Stimulated activated CD4-positive, alpha-beta T cell treated with anti-CD3 and anti-CD28 coated beads, Interleukin-12 subunit alpha, Interleukin-12 subunit beta, amount 100 ng/mL, for 24 hours (primary cell): ENCODE measurements at places on chromosomes 1 and 21.

GRCh38 chr1:228017356-228018124, 10.7 kb downstream of the WNT3A start:
- no peak for DNase-seq

- DNase-seq = no peak
These were observed 13.9 kb downstream of the OR14I1 start for GRCh38 chr1:248688527-248689298.

GRCh38 chr21:41446586-41446985, 20.5 kb downstream of the MX1 start:
- DNase-seq = no peak

DNA sequence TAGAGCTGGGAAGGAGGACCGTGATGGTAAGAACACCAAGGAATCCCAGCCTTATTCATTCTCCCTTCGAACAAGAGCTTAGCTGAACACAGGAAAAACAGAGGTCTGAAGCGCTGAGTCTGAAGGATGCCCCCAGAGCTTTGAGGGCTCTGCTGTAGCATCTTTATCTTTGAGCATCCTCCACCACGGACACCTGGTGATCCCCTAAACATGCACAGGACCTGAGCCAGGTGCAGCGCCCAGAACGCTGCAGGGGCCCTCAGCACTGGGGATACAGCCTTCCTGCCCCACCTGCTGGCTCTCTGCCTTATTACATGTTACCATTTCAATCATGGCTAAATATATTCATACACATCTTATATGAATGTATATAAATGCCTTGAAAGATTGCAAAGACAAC, 7.7 kb upstream of the GPATCH4 start:
- DNase-seq = no peak

DNA sequence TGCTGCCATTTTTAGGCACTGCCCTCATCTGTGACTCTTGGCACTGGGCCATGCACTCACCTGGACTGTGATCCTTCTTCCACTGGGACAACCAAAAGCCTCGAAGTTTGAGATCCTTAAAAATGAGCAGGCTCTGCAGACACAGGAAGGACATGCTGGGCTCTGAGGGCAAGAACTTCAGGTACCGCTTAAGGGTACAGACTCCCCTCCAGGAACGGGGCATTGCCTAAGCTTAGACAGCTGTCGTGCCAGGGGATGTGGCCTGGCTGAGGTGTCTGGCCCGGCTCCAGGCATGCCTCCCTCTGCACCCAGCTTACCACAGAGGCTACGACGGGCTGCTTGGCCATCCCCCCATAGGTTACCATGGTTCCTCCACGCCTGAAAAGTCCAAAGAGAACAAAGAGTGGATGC, 14.2 kb upstream of the SRSF4 start:
- no peak for DNase-seq

DNA sequence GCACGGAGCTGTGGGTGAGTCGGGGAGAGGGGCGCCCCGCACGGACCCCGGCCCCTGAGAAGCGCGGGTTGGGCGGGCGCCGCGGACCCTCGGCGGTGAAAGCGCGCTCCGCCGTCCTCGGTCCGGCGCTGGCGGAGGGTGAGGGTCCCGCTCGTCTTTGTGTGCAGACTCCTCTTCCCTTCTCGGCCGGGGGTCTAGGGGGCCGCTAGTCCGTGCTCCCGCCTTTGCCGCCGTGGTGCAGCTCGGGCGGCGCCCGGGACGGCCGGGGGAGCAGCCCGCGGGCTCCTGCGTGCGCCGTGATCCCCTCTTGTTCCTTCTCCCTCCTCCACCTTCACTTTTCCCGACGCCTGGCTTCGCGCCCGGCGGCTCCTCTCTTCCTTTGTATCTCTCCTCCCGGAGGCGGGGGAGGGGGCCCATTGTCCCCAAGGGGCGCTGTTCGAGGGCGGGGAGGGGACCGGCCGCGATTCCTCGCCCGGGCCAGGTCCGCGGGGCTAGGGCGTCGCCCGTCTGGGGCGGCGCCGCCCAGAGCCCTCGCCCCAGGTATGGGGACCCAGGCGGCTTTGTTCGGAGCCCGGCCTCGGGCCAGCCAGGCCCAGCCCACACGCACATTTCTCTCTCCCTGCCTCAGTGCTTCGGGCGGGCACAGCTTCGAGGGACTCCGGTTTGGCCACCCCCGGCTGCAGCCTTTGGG, 519 bp downstream of the FNBP1L start:
- DNase-seq = no peak

DNA sequence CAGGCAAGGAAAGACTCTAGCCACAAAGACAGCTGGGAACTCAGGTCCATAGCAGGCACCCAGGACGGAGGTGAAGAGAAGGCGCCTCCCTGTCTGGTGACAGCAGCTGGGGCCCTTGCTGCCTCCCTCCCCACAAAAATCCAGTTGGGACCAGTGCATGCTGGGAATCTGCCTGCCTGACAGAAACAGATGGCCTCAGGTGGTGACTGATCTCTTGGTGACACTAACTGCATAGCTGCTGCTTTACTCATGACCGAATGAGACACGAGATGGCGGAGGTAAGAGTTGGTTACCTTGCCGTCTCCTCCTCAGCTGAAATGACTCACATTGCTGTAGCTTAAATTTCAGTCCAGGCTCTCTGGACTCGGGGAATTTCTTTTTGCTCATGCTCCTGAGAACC, 130.3 kb downstream of the FGGY start:
- no peak for DNase-seq

DNA sequence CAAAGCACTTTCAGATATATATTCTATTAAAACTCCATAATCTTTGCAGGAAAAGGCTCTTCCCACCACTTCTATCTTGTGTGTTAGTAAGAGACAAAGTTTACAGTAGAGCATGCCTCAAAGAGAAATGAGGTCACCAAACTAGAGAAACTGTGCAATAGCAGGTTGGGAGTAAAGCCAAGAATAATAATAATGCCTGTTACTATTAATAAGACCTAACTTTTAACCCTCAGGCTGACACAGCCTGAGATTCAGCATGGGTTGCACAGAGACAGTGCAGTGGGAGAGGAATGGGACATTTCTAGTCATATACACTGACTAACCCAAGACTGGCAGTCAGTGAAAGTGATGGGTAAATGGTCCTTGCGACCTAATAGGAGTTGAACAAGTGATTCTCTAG, 320.2 kb upstream of the NFIA start:
- DNase-seq = no peak

- no peak for DNase-seq
These were observed 37.5 kb upstream of the DAB1 start for GRCh38 chr1:57461405-57461804.

DNA sequence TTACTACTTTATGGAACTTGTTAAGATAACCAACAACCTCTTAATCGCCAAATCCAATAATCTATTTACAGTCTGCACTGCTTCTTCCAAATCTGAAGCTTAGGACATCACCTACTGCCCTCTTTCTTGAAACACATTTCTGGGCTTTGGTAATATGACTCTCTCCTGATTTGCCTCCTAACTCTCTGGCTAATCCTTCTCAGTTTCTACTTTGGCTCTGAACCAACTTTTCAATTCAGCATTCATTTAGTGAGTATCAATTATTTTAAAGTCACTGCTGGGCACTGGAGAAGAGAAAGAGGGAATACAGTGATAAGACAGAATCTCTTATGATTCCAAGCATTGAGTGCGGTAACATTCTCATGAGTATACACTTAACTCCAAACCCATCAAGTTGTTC, 275.0 kb downstream of the AKT3 start:
- no peak for DNase-seq

DNA sequence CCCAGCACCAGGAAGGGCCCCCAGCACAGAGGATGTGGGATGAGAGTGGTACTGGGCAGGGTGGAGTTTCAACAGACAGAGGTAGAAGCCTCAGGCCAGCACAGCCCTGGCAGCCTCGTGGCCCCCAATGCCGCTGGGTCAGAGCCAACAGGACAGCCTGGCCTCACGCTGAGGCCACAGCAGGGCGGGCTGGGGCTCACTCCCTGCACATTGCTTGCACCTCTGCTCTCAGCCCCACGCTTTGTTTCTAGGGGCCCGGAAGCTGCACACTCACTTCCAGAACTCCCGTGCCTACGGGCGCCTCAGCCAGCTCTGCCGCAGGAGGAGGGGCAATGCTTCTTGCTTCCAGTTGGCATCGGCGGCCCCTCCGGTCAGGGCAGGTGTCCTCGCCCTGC, 72.9 kb downstream of the SIK1 start:
- DNase-seq = no peak

- no peak for DNase-seq
These were observed 3.7 kb downstream of the SLAMF1 start for GRCh38 chr1:160643138-160643537.

DNA sequence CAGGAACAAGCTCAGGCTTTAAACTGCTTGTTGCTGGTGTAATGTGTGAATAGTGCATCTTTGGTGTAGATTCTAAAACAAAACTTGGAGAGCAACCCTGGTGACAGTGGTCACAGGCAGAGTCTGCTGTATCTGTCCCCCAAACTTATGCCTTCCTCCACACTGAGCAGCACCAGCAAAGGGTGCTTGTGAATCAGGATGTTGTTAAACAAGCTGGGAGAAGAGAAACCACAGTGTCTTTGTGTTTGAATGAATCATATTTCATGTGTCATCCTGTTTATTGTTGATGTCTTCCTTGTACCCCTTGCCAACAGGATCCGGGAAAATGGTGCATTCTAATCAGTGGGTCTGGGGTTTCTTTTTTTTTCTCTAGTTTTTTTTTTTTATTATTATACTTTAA, 91.9 kb upstream of the COG2 start:
- no peak for DNase-seq

DNA sequence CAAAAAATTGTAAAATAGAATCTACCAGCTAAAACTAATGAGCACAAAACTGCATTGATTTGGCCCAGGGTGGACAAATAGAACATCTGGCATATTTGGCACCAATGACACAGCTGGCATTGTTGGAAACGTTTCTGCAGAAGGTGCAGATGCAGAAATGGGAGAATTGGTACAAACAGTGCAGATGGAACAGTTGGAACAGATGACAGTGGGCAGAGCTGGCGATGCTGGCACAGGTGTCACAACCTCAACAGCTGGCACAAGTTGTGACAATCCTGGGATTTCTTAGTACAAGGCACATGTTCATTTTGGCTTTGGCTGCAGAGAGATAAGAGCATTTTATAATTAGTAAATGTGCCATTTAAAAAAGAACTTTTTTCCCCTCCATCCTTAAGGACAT, 91.1 kb upstream of the ZBTB18 start:
- DNase-seq = no peak

- no peak for DNase-seq
These were observed 36.7 kb upstream of the SH3D21 start for GRCh38 chr1:36269408-36269838.

- no peak for DNase-seq
These were observed 16.1 kb downstream of the IFT25 start for GRCh38 chr1:53929246-53929960.

GRCh38 chr1:69110851-69111250, 456.9 kb upstream of the LRRC7 start:
- no peak for DNase-seq

DNA sequence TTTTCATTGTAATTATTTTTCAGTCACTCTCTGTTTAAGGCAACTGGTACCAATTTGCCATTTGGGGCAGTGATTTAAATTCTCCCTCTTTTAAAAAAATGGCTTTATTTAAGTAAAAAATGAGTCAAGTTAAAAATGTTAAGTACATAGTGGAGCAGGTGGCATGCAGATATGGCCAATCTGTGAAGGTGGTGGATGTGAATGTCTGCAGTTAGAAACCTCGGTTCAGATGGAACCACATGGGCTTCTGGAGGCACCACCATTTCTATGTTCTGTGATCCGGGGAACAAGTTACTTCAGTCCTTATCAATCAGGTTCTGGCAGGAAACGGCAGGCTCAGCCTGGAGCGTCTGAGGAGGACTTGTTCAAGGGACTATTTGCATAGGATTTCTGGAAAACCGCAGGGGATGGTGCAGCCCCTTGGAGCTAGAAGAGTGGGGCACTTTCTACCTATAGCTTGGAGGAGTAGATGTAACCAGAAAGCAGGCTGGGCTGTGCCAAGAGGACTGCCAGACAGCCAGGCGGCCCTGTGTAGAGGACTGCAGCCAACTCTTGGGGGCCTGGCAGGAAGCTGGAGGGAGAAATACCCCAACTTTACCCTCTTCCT, 12.3 kb downstream of the IGSF21 start:
- no peak for DNase-seq

GRCh38 chr1:93692026-93692425, 10.4 kb upstream of the BCAR3 start:
- DNase-seq = no peak

DNA sequence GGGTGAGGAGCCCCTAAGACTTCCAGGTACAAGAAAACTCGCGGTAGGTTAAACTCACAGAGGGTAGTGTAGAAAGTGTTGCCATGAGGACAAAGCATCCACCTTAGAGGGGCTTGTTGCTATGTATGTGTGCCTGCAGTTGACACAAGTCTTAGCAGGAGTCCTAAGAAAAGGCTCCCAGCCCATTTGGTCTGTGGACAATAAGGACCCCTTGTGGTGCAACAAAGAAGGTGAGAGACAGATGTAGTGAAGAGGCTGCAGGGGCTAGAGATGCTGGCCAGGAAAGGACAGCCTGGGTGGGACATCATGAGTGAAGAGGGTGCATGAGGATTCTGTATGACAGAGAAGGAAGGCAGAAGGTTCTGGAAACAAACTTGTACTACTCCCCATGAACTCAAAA, 36.3 kb upstream of the IL10 start:
- DNase-seq = no peak

DNA sequence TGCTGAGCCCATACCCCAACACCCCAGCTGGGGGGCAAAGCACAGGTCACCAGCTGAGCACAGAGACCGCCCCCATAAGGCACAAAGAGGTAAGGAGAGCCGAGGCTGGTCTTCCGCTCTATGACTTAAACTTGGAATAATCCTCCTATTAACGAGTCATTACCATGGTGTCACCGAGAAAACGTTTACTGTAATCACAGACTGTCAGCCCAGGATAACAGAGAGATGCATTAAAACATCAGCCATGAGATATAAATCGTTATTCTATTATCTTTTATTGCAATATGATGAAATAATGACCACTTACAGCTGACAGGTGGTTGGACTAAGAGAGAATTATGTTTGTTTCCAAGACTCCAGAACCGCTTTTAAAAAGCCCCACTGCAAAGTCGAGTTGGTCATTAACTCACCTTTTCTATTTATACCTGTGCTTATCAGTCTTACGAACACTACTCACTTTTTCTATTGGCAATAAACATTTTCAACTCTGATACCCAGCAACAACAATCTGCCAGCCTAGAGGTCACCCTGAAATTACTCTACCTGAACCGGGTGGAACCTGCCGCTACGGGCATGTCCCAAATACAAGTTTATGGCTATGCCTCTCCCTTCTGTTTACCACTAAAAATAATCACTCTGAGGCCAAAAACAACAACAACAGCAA, 21.5 kb downstream of the NPHP4 start:
- DNase-seq = no peak

- no peak for DNase-seq
These were observed 125.0 kb upstream of the KCNK2 start for GRCh38 chr1:214957330-214958137.

DNA sequence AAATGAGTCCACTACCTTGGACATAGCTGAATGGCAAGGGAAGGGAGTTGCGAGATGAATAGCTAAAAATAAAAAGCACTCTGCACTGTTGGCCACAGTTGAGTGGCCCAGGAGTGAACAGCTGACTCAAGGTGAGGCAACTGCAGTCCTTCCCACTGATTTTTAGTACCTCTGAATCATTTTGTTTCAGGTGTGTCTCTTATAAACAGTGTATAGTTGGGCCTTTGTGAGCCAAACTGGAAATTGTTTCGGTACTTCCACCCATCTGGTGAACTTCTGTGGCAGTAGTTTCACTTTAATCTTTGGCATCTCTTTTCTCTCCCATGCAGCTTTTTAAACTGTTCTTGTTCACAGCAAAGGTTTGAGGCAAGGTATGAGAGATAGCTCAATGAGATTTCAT, 122.7 kb downstream of the VAV3 start:
- DNase-seq = no peak
